Muscle of leg (tissue), 16 donors: ENCODE measurements at places on chromosomes 1 and 21.

- H3K27me3 ChIP-seq, result no peaks in the 10 kb centered on the region
- H3K27ac ChIP-seq, result no peak overlapping the region
- H3K36me3 ChIP-seq, result no peaks in the 10 kb centered on the region
- H3K4me3 ChIP-seq, result no peak overlapping the region
- no peak for DNase-seq
- H3K4me1 ChIP-seq, result no peaks in the 10 kb centered on the region
Measured at GRCh38 chr1:166693673-166694297, 145.5 kb upstream of the POGK start.

- H3K4me1 ChIP-seq, result peaks cover 41% of the 10 kb centered on the region
- peaks cover 36% of the 10 kb centered on the region for H3K36me3 ChIP-seq
- DNase-seq, result no peak
- H3K4me3 ChIP-seq, result no peak overlapping the region
- no peaks in the 10 kb centered on the region for H3K27me3 ChIP-seq
- peak overlapping the region; percentile 69 for H3K27ac ChIP-seq
Measured at GRCh38 chr1:1621173-1622009, 6.1 kb downstream of the MIB2 start.

DNA sequence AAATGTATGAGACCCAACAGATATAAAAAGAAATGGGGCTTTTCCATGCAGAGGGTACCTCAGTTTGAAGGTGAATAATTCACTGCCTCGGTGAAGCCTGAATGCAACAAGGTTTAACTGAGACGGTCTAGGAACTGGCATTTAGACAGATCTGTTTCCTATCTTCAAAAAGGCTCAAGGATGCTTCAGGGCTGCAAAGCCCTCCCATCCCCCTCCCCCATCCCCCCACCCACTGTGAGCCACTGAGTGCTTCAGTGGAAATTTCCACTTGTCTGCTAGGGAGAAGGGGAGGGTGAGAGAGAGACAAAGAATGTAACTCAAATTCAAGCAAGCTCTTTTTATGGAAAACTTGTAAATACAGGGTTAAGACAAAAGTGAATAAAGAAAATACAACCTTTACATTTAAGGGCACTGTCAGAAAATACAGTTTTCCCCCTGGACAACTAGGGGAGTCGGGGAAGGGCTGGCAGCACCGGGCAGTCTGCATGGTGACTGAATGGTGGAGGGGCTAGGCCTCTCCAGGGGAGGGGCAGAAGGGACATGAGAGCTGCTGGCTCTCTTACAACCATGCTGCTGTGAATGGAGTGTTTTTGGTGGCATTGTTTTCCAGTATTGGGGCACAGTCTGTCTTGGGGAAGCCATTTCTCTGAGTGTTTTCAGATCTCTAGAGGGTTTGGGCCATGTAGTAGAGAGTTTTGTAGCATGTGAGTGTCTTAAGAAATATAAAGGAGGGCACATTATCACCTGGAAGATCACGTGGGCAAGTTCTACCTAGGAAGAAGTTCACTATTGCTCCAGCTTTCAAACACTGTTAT lies 56.7 kb downstream of the MRPS6 start:
- peak overlapping the region; percentile 66 for H3K27ac ChIP-seq
- H3K27me3 ChIP-seq, result no peaks in the 10 kb centered on the region
- H3K4me3 ChIP-seq, result no peak overlapping the region
- DNase-seq, result peak; percentile 55
- H3K36me3 ChIP-seq, result peaks cover 23% of the 10 kb centered on the region

- no peak for DNase-seq
- no peaks in the 10 kb centered on the region for H3K36me3 ChIP-seq
Measured at GRCh38 chr1:45868861-45869260, 65.4 kb downstream of the MAST2 start.

DNA sequence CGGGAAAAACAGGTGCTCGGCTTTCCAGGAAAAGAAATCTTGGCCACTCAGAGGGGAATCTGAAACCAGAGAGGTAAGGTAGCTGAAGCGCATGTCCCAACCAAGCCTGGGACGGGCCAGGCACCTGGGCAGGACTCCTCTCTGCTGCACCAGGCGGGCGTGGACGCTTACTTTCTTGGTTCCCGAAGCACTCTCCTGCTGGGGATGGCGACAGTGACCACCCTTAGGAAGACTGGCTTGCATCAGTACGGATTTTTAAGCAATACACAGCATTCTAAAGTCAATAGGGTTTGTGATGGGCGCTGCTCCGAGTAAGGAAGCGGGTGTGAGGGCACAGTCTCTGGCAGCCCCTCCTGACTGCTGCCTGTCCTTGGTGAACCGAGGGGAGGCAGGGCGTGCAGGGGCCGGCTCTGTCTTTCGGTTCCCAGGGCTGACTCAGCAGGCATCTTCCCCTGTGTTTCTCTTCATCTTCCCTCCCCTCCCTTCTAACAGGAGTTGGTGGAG lies 74.9 kb upstream of the ANGPTL1 start:
- no peak for DNase-seq
- H3K4me1 ChIP-seq, result peaks cover 25% of the 10 kb centered on the region
- H3K4me3 ChIP-seq, result no peak overlapping the region
- no peak overlapping the region for H3K27ac ChIP-seq
- no peaks in the 10 kb centered on the region for H3K36me3 ChIP-seq

GRCh38 chr1:181263444-181263843 lies 174.9 kb downstream of the IER5 start:
- no peaks in the 10 kb centered on the region for H3K36me3 ChIP-seq
- H3K27ac ChIP-seq, result no peak overlapping the region
- H3K4me3 ChIP-seq, result no peak overlapping the region
- H3K4me1 ChIP-seq, result no peaks in the 10 kb centered on the region
- no peaks in the 10 kb centered on the region for H3K27me3 ChIP-seq

- no peaks in the 10 kb centered on the region for H3K4me1 ChIP-seq
- no peak overlapping the region for H3K27ac ChIP-seq
- H3K36me3 ChIP-seq, result peaks cover 17% of the 10 kb centered on the region
- no peaks in the 10 kb centered on the region for H3K27me3 ChIP-seq
- no peak for DNase-seq
Measured at GRCh38 chr21:39176271-39176709, 7.0 kb downstream of the PSMG1 start.

GRCh38 chr1:160237558-160237957 lies 24.8 kb downstream of the DCAF8 start:
- H3K27ac ChIP-seq, result no peak overlapping the region
- no peak for DNase-seq
- no peaks in the 10 kb centered on the region for H3K4me1 ChIP-seq
- H3K36me3 ChIP-seq, result peaks cover 44% of the 10 kb centered on the region

DNA sequence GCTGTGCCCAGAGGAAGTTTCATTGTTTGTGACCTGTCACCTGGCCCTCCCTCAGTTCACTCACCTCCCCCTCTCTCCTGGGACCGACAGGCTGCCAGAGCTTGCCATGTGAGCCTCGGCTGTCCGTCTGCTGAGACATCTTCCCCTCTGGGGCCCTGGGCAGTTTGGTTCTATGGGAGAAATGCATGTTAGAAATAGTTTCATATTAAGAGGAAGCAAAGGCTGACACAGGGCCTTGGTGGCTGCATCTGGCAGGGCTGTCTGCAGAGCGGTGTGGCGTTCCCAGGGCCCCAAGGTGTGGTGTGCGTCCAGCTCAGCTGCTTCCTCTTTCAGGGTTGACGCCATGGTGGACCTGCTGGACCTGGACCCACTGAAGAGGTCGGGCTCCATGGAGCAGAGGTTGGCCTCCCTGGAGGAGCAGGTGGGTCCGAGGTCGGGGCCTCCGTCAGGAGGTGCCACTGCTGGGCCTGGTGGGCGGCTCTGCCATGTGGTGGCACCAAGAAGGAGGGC lies 31.9 kb upstream of the LRRC3 start:
- no peaks in the 10 kb centered on the region for H3K36me3 ChIP-seq
- no peaks in the 10 kb centered on the region for H3K27me3 ChIP-seq
- H3K4me1 ChIP-seq, result no peaks in the 10 kb centered on the region

DNA sequence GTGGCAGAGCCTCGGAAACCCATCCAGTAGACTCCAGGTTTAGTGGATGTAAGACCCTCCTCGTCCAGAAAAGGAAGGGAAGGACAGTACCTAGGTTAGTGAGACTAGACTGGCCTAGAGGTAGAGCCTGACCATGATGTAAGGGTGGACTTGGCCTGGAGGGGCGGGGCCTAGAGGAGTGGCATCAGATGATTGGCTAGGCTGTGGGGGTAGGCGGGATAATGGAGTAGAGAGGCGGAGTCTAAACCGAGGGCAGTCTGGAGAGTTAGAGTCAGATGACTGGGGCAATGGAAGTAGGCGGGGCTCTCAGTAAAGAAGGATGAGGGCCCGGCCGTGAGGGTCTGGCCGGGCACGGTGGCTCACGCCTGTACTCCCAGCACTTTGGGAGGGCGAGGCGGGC lies 70.1 kb downstream of the EPHB2 start:
- no peak for DNase-seq
- H3K4me3 ChIP-seq, result no peak overlapping the region
- no peak overlapping the region for H3K27ac ChIP-seq
- peaks cover 4% of the 10 kb centered on the region for H3K27me3 ChIP-seq
- H3K36me3 ChIP-seq, result peaks cover 12% of the 10 kb centered on the region
